ENCODE measurements at places on chromosomes 11 and 22.

DNA sequence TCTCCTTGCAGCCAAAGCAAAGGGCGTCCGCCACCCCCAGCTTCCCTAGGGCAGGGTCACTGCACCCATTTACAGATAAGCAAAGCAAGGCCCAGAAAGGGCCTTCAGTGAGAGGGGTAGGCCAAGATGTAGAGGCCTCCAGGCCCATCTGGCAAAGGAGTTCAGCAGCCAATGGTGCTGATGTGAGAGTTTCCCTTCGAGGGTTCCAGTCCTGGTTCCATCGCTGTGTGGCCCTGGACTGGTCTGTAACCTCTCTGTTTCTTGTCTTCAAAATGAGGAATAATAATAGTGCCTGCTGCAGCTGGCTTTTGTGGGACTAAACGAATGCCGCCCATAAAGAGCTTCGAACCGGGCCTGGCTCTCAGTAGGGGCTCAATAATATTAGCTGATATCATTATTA lies 4.0 kb downstream of the ELFN2 start:
- no peak for DNase-seq

- no peak for DNase-seq
Observed at GRCh38 chr11:32290783-32291182, 144.6 kb downstream of the WT1 start.

GRCh38 chr11:8442301-8442700 lies 151.7 kb downstream of the STK33 start:
- DNase-seq = no peak

- no peak for DNase-seq
Observed at GRCh38 chr22:34354071-34354817, 434.0 kb upstream of the LARGE1 start.

DNA sequence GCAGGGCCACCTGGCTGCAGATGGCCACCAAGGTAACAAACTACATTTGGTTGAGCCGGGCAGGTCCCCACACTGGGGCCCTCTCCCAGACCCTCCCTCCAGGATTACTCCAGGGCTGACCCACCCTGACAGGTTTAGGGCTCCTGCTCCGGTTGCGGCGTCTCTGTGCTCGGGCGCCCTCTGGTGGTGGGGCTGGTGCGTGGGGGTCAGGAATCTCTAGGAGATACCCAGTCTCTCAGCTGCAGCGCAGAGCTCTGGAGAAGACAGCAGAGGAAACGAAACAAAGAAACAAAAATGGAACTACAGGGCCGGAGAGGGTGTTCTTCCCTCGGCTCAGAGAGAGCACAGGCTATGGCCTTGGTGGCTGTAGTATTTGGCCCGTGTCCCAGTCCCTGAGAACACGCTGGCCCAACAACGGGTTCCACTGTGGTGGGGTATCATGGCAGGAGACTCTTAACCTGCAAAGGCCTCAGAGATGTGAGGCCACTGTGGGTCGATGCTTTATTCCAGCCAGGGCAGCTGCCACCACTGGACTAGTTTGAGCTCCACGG lies 2.4 kb downstream of the C11orf96 start:
- no peak for DNase-seq

DNA sequence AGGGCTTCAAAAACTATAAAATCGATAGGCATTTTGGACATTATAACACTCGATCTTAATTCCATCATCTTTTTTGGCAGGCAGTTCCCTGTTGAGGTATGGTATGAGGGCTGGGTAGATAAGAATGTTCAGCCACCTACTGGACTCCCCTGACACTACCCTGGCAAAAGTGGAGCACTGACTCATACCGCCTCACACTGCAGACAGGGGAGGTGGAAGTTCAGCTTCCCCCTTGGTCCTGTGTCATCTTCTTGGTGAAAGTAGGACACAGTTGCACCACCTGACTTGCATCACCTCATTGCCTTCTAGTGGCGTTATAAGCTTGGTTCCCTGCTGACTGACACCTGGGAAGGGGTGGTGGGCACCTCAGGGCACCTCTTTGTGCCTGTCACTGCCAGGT lies 30.4 kb downstream of the PAAF1 start:
- DNase-seq = no peak

DNA sequence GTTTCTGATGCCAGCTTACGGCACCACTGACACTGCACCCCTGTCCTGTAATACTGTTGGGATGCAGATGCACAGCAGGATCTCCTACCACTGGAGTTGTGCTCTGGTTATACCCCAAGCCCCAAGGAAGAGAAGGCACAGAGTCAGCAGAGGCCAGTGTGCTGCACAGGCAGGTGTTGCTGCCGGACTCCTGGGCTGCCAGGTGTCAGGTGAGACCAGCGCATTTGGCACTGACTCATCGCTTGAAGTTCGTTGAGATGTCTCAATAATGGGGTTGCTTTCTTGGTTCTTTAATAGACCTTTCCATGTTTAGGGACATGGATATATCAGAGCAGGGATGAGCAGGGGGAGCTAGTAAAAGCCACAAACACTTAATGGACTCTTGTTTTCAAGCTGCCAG lies 75.7 kb upstream of the TTC12 start:
- DNase-seq = no peak

DNA sequence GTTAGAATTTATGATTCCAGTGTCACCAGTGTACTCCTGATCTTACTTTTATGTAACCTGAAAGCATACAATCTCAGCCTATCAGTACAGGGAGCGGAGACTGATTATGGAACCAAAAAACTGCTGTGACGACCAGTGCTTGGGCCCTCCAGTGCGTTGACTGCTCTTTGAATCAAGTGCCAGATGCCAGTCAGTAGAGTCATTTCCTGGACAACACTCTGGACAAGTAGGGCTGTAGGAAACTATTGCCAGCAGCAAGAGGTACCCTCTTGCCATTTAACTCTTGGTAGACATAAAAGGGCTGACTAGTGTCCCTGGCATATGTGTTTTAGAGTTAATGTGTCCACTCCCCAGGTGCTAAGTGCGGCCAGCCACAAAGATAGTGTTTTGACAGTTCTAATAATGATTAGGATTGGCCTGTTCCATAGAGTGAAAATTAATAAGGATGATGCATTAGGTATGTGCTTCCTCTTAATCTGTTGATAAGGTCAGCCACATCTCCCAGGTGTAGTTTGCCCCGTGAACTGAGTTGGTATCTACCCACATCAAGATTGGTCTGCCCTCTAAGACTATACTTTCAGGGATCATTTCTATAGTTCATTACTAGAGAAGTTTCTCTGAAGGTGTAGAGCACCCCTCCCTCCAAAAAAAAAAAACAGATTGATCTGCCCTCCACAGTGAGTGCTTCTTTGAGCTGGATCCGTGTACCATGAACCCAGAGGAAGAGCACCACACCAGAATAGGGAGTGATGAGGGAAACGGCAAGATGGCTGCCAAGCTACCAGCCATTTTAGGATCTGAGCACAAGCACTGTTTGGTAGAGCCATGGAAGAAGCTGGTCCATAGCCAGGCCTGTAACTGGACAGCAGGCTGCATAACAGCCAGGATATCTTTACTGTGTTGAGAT lies 20.7 kb upstream of the AIFM3 start:
- DNase-seq = no peak

- DNase-seq = no peak
Observed at GRCh38 chr11:56522008-56522407, 21.0 kb downstream of the OR5M11 start.

DNA sequence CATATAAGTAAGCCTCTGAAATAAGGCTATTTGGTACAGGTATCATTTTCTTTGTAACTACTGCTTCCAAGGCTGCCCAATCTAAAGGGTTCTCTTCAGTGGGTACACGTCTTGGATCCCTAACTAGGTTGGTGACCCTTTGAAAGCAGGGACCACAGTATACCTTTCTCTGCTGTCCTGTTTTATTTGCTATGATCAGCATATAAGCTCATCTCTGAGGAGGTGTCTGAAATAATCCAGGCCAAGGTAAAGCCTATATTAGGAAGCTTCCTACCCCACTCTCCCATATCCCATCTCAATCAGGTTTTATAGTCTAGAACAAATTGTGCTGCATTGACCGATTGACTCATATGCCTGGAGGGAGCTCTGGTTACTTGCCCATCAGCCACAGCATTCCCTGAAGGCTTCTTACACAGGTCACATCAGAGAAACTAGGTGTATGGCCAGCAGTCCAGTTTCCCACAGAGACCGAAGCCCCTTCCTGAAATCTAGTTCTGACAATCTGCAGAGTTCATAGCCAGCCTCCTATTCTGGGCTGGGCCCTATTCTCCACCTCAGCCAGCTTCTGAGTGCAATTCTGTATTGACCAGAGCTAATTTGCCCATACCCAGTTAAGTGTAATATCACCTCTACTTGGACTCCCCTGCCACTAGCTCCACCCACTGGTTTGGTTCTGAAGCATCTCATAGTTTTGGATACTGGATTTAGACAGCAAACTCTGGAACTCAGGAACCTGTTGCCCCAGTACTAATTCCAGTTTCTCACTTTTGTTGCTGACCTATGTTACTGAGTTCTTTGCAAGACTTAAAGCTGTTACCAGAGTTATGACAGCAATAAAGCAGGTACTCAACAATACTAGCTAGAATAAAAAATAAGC lies 62.1 kb upstream of the ARHGAP20 start:
- no peak for DNase-seq

DNA sequence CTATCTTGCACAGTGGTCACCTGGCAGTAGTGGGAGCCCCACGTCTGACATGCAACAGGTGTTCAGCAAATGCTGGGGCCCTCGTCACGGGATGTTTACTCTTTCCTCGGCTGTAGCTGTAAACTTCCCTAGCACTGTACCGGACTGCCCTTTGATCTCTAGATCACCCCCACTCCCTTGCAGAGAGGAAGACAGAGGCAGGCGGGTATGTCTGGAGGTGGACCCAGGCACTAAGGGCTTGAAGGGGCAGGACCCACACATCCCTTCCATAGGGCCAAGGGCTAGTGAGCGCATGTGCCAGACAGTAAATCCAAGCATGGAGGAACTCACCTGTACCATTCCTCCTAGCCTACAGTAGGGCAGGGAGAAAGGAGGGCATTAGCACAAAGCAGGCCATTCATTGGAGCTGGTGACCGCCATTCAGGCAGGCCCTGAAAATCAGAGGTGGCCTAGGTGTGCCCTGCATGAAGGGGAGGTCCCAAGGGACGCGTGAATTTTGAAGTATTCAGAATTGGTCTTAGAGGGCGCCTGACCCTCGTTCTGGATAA lies 1.9 kb upstream of the SMTN start:
- DNase-seq = no peak

DNA sequence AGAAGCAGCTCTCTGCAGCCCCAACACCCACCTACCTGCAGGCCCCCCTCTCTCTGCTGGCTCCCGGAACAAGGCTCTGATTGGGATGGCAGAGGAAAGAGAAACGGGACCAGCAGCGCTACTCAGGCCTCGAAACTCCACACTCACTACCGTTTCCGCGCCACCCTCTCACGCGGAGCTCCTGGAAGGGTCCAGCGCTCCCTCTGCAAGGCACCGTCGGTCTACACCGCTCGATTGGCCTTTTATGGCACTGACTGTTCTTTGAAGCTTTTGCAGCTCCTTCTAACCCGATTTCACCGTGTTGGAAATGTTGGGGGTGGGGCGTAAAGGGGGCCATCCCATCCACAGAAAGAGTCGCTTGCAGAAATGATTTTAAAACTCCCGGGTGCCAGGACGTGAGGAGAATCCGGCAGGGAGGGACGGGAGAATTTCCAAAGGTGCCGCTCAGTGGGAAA lies 323 bp upstream of the PANX1 start:
- DNase-seq = no peak

GRCh38 chr22:38839686-38840085 lies 4.1 kb downstream of the NPTXR start:
- no peak for DNase-seq

GRCh38 chr11:69099180-69099579 lies 50.4 kb downstream of the TPCN2 start:
- no peak for DNase-seq

DNA sequence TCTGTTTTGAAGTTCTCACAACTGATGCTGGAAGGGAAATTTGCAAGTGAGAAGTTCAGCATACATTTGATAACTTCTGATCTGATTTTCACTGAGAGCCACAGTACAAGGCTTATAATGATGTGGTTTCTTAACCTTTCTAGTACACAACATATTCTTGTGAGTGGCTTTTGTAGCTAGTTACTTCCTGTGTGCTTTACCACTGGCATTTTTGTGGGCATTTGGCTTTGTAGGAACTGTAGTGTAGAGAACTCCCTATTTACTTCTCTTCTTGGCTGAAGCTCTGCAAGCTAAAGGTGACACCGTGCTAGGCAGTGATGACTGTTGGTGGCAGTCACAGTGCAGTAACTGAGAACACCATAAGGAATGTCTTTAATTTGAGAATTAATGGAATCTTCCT lies 14.9 kb downstream of the USP47 start:
- no peak for DNase-seq

- DNase-seq = no peak
Observed at GRCh38 chr22:29772170-29772641, 5.0 kb downstream of the UQCR10 start.

DNA sequence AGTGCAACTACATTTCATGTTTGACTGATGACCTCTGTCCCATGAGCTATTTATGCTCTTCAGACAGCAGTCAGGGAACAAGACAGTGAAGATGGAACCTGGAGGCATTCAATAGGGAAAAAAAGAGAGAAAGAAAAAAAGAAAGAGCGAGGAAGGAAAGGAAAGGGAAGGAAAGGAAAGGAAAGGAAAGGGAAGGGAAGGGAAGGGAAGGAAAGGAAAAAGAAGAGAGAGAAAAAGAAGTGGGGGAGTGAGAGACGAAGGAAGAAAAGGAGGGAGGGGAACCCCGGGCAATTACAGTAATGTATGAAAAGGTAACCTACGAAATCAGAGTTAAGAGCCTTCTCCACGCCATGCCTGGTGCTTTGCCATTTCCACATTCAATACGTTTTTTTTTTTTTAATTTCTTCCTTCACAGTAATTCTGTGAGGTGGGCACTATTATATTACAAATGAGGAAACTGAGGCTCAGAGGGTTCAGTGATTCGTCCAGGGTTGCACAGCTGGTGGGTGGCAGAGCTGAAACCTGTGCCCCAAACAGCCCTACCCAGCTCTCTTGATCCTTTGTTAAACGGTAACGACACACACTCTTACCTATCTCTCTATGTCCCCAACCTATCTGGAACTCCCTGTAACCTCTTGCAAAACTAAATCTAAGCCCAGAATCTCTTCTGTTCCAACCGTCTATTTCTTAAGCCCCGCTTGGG lies 39.3 kb downstream of the ETS1 start:
- no peak for DNase-seq

DNA sequence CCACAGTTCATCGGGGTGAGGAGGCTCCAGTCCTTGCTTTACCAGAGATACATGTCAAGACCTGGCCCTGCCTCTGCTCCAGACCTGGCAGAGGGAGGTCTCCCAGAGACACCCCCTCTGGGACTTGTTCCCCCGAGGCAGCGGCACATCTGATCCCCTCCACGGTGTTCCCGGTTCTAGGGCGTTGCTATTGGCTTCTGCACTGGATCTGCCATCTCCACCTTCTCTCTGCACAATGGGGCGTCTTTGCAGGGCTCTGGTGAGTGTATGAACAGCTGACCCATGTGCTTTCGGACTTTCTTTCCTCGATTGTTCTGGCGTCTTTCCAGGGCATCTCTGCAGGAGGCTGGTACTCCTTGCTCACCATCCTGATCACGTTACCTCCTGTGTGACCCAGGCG lies 930.4 kb downstream of the TBC1D22A start:
- no peak for DNase-seq

- DNase-seq = no peak
Observed at GRCh38 chr11:59658036-59658435, 10.8 kb downstream of the PATL1 start.

All from right atrium auricular region (tissue), 2 donors.